ENCODE measurements at places on chromosomes 5 and 9. TPM values are rescaled to one million over a fixed set of nuclear protein-coding genes. Genes with fewer than 3 reads are reported as not detected.

- no peak overlapping the region for H3K4me3 ChIP-seq
- no peaks in the 10 kb centered on the region for H3K27me3 ChIP-seq
- no peak overlapping the region for H3K27ac ChIP-seq
Observed at GRCh38 chr5:18238321-18238720, 604.1 kb downstream of the TAF11L14 start.

- no peak for DNase-seq
- H3K36me3 ChIP-seq = peaks cover 7% of the 10 kb centered on the region
- H3K27ac ChIP-seq = no peak overlapping the region
- no peak overlapping the region for H3K4me3 ChIP-seq
Observed at GRCh38 chr5:22541037-22541436, 312.1 kb downstream of the CDH12 start.

IL17B gene
- total RNA-seq = not detected

HRH2 gene
- 3.3 TPM for total RNA-seq

LIX1 gene
- 0.07 TPM for total RNA-seq

DNA sequence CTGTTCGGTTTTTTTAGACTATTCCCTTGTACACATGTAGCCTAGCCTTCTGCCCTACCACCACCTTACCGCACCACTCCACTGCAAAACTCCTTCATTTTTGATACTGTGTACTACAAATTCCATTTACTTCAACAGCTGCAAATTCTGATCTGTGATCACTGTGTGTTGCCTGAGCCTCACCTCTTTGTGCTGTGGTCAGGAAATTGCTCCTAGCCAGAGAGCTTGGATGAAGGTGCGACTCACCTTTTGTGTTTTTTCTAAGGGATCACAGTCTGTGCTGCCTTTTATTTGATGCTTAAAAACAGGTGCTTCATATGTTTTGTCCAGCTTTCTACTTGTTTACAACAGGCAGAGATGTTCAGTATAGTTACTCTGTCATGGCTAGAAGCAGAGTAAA is 31.5 kb downstream of the CSNK1G3 start:
- no peaks in the 10 kb centered on the region for H3K27me3 ChIP-seq
- H3K36me3 ChIP-seq = peaks cover 8% of the 10 kb centered on the region
- DNase-seq = no peak
- H3K4me1 ChIP-seq = no peaks in the 10 kb centered on the region
- peak overlapping the region; percentile 46 for H3K27ac ChIP-seq
- no peak overlapping the region for H3K4me3 ChIP-seq

- H3K27me3 ChIP-seq = no peaks in the 10 kb centered on the region
- no peak overlapping the region for H3K4me3 ChIP-seq
- DNase-seq = no peak
- no peaks in the 10 kb centered on the region for H3K36me3 ChIP-seq
- no peak overlapping the region for H3K27ac ChIP-seq
Observed at GRCh38 chr9:119955276-119955675, 586.0 kb upstream of the BRINP1 start.

Measured in H9 (cell line).